Effector memory CD8-positive, alpha-beta T cell (primary cell): ENCODE measurements at places on chromosomes 5 and 9.

GRCh38 chr9:9792144-9792857 lies 820.5 kb downstream of the PTPRD start:
- DNase-seq = no peak

- no peak for DNase-seq
These were observed 6.3 kb downstream of the NR4A3 start for GRCh38 chr9:99828054-99828416.

DNA sequence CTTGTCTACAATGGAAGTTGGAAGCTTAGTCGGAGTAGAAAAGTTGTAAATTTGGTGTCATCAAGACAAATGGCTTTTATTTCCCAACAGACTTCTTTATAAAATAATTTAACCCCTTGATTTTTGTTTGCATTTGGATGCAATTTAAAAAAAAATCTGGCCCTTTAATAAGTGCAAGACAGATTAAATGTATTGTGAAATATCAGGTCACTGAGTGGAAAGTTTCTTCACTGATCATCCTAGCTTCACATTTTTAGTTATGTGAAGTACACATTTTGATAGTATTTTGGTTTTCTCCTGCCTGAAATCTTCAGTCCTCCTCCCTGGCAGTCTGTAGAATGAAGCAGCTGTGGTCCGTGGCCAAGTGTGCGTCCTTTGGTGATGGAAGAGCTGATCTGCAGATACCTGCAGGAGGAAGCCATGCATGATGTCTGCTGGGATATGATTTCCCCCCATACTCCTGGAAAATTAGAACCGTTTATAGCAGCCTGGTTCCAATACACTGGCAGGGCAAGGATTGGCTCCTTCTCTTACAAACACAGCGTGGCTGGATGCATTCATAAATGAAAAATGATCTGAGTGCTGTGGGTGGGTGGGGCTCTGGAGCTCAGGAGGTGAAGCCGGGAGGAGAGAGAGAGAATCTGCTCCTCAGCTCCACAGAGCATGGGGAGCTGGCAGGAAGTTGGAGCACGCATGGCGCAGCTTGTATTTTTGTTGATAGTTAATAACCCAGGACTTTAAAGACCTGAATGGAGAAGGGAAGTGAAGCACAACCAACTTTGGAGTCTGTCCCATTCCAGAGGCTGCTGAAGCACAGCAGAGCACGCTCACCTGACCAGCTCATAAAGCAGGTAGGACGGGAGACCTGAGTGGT lies 238.4 kb downstream of the GOLPH3 start:
- DNase-seq = no peak

DNA sequence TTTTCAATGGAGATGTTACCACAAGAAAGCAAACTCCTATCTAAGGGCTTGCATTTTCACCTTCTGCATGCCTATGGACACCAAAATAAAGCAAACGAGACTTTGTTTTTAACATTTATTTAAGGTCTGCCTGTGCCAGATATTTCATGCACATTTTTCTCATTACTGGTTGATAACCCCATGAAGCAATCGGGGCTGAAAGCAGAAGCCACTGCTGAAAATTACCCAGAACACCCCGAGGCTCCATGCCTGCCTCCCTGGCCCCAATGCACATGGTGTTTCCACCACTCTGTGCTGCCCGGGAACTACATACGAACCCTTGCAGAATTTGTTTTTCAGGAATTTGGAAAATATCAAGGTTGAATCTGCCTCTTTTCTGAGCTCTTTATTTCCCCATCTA lies 240.1 kb downstream of the NR2F1-AS1 start:
- no peak for DNase-seq

GRCh38 chr5:505951-506525 lies 18.2 kb downstream of the SLC9A3 start:
- no peak for DNase-seq

- DNase-seq = peak; percentile 88
These were observed at the start of gene C5orf24 for GRCh38 chr5:134845852-134846640. TSS of gene C5orf24 (plus strand) at chr5:134845968. CDS start at chr5:134854901, 8,933 bp downstream.

DNA sequence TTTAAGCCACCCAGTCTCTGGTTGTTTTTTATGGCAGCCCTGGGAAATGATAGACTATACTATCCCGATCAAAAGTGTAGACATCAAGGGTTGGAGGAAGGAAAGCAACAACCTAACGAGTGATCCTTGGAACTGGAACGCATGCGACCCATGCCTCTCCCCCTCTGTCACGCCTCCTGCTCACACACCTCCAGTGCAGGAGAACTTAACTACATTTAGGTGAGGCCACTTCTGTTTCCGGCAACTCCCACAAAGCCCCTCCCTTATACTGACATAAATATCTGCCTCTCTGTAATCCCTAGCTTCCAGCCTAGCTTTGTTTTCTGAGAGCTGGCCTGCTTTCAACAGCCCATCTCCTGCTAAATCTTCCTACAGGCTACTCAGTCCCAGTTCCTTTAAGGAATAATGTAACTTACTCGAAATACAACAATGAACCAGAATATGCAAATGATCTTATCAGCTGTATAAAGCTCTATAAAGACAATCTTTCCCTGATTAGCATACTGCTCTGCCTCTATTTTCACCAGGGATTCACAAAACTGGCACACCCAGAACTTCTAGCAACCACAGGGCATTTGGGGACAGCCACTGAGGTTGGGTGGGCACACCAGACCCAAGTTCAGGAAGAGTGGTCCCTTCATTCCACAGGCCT lies 73.9 kb downstream of the GABBR2 start:
- no peak for DNase-seq

DNA sequence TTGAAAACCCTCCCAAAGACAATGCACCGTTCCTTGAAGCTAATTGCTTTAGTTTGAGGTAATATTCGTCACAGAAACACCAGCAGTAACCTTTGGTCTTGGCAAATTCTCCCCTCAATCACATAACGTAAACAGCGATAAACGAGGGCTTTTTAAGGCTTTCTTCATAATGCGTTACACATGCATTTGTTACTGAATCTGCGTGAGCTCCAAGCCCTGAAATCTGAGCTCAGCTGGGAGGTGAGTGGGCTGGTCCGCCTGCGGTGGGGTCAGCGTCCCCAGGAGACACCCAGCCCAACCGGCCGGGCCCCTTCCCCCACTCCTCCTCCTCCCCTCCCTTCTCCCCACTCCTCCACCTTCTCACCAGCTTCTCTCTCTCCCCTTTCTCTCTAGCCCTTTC lies 91.1 kb downstream of the BARX1 start:
- no peak for DNase-seq

DNA sequence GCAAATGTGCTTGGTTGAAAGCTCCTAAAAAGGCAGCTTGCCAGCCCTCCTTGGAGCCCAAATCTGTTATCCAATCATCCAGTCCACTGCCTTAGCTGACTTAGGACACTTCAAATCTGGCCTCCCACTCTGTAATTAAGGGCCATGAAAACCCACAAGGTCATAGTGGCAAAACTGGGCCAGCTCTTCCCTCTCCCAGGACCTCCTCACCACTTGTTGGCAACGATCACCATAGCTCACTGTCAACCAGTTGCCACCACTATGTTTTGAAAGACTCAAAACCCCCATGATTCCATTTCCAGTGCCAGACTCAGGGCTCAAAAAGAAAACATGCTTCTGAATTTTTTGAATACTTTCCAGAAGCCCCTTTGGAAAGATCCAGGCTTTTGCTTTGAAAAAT lies 107.5 kb downstream of the NREP start:
- no peak for DNase-seq

- no peak for DNase-seq
These were observed 175.1 kb downstream of the PPP2R2B start for GRCh38 chr5:146703499-146703898.

GRCh38 chr9:134410071-134410834 lies 84.0 kb downstream of the RXRA start:
- no peak for DNase-seq

DNA sequence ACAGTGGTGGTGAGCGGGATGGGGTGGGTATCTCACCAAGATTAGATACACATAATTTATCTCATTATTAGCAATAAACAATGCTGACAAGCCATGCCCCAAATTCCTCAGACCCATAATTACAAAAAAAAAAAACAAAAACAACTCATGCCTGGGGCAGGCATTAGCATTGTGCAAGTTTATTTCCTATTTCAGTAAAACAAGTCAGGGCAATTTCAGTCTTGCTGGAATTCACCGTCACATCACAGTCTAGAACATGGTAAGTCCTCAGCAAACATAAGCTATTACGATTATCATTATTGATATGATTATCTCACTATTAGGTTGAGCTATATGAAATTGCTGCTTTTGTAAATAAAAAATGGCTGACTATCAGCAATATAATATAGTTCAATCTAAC lies 57.5 kb upstream of the GNAQ start:
- DNase-seq = no peak

- DNase-seq = no peak
These were observed 74.5 kb downstream of the MAPKAP1 start for GRCh38 chr9:125632321-125633115.

DNA sequence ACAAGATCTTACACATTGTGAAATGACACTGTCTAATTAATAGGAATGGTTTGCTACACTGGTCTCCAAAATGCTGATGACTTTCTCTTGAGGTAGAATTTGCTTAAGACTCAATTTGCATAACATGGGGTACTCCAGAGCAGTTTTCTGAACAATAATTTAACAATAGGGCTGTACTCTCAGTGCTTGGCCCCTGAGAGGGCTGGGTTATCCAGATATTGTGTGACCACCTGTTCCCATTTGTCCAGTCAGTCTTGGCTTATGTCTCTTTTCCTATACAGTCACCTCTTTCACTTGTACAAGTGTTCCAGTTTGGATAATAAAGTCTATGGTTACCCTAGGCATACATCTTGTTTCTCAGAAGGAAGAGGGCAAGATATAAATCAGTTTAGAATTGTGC lies 17.9 kb downstream of the ZSWIM6 start:
- no peak for DNase-seq

GRCh38 chr9:97985058-97985861 lies 2.1 kb downstream of the ANP32B start:
- DNase-seq = peak; percentile 50

DNA sequence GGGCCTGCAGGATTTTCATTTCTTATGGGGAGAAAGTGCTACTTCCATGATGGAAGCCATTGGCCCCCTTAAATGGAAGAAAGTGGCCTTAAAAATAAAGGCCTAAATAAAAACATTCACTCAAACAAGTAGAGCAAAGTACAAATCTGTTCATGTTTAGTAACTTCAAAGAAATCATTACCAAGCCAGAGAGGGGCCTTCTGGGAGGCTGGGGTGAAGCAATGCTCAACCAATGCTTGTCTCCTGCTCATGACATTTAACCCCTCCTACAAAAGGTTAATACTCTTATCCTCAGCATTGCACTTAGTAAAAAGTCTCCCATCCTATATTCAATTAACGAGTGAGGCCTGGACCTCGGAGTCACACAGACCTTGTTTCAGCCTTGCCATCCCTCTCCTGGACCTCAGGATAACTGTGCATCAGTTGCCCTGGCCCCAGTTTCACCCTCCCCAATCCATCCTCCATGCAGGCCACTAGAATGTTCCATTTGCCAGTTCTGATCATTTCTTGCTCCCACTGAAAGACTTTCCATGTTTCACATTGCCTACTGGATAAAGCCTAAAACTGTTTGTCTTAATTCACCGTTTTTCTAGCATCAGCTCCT lies 36.9 kb upstream of the ALDH1B1 start:
- DNase-seq = no peak

- DNase-seq = no peak
These were observed 15.5 kb downstream of the ATOX1 start for GRCh38 chr5:151742870-151743294.

DNA sequence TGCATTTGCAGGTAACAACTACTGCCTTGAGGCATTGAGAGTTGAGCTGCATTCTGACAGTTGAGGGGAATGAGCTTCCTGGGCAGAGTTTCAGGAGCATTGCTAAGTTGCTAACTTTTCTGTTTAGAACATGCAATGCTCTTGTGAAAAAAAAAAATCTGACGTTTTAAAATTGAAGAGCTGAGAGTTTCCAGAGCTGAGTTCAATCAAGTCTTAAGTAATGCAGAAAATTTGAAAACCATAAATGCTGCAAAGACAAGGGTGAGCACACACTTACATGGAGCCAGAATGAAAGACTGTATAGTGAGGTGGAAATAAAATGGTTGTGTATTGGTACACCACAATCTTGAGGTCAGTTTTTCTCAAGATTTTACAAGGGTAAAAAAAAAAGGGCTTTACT lies 166.0 kb downstream of the GABRB2 start:
- no peak for DNase-seq
